ENCODE measurements at places on chromosomes 2 and 18.

GRCh38 chr2:9256147-9256546 lies 49.5 kb downstream of the ASAP2 start:
- no peak for DNase-seq

- DNase-seq: no peak
These were observed 434.7 kb downstream of the PTPRM start for GRCh38 chr18:8001711-8002301.

GRCh38 chr2:234771176-234771575 lies 180.6 kb upstream of the SH3BP4 start:
- no peak for DNase-seq

DNA sequence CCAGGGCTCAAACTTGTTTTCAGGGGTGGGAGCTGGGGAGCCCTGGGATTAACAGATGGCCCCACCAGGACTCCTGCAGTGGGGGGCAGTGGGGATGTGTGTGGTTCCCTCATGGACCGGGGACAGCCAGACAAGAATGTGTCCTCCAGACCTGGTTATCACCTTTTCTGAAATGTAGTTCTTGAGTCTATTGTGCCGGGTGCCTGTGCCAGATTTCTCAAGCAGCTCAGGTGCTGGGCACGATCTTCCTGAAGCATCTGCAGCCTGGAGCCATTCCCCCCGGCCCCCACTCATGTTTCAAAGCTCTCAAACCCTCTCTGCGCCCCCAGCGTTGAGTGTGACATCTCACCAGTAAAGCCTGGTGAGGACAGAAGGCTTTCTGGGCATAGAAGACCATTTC lies 48.4 kb upstream of the HAAO start:
- no peak for DNase-seq

DNA sequence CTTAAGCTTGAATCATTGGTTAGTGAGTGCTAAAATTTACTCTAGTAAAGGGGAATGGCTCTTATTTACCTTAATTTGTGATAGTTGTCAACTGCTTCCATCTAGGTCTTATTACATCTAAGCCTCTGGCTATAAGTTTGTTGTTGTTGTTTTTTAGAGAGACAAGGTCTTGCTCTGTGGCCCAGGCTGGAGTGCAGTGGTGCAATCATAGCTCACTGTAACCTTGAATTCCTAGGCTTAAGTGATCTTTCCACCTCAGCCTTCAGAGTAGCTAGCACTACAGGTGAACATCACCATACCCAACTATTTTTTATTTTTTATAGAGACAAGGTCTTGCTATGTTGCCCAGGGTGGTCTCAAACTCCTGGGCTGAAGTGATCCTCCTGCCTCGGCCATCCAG lies 6.6 kb downstream of the HADHA start:
- DNase-seq: no peak
